ENCODE measurements at places on chromosomes 3 and 15.

- DNase-seq = no peak
Observed at GRCh38 chr3:125319765-125320164, 55.4 kb downstream of the ZNF148 start.

GRCh38 chr3:23919628-23920027, 2.7 kb downstream of the RPL15 start:
- no peak for DNase-seq

DNA sequence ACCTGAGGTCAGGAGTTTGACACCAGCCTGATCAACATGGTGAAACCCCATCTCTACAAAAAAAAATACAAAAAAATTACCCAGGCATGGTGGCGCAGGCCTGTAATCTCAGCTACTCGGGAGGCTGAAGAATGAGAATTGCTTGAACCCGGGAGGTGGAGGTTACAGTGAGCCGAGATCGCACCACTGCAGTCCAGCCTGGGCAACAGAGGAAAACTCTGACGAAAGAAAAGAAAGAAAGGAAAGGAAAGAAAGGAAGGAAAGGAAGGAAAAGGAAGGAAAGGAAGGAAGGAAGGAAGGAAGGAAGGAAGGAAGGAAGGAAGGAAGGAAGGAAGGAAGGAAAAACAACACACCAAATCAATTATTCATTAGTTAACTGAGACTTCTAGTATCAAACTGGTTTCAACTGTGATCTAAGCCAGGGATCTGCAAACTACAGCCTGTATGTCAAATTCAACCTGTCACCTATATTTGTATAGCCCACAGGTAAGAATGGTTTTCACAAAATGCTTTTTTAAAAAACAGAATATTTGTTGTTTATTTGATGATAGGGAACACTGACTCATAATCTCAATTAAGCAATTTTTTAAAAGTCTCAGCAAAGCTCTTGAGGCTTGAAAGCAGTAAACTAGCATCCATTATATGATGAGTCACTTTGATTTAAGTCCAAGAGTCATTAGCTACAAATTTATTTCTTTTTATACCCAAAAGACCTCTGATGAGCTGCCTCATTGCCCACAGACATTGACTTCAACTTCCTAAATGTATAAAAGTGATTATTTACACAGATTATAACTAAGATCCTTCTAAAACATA, 127.6 kb downstream of the TBL1XR1 start:
- no peak for DNase-seq

DNA sequence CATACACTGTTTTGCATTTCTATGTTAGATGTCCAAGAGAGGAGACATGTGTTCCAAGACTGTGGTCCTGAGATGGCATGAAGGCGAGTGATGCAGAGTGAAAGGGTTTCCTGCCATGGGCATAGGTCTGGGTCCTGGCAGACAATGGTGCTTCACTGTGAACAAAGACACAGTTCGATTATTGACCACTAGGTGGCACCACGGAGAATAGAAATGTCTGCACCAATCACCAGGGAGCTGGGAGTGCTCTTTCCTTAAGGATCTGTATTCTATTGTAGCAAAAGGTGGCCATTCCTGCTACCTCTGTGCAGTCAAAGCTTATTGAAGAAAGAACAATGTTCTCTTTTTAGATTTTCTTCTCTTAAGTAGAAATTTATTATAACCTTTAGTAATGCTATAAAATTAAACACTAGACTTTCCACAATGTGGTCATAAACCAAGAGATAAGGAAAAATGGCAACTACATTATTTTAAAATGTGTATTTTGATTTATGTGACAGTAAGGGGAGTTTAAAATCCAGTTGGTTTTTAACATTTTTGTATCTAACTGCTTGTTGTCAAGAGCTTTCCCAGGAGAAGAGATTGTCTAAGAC, 88.7 kb downstream of the GABRG3 start:
- no peak for DNase-seq

- DNase-seq = no peak
Observed at GRCh38 chr3:81624756-81625155, 136.7 kb downstream of the GBE1 start.

Data from CD4-positive, alpha-beta T cell treated with Interleukin-2 at 100 ng/mL for 4 hours (primary cell).